ENCODE measurements at places on chromosomes 4 and X.

GRCh38 chrX:102950908-102951866 lies 14.1 kb downstream of the RAB40AL start:
- DNase-seq: peak; percentile 61

DNA sequence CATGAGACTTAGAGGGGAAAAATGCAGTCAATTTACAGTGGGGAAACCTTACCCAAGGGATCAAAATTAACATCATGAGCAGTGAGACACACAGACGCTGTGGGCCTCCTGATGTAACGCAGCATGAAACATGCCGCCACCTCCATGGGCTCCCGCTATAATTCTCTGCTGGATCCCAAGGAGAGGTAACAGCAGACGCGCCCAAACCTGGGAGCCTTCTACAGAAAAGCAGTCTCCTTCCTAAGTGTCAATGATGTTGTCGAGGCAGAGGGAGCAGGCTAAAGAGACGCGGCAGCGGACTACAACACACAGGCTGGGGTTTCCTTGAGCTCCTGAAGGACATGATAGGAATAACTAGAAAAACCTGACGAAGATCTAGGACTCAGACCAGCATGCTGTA lies 142.3 kb downstream of the AFAP1 start:
- DNase-seq: no peak

DNA sequence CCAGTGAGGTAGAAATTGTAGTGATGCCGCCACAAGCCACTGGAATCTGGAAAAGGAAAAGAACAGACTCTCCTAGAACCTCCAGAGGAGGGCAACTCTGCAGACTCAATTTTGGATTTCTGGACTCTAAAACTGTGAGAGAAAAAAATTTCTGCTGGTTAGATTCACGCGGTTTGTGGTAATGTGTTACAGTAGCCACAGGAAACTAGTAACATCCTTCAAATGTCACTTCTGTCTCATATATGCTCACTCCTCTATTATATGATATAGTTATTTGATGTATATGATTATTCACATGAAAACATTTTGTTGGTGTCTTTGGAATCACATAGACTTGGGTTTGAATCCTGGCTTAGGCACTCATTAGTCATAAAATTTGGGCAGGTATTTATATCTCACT lies 18.8 kb downstream of the LDOC1 start:
- DNase-seq: no peak

- no peak for DNase-seq
These were observed 87.6 kb downstream of the MRPL1 start for GRCh38 chr4:77950203-77950602.

GRCh38 chr4:10773010-10773409 lies 88.4 kb upstream of the CLNK start:
- DNase-seq: no peak

GRCh38 chrX:13131396-13132137 lies 87.1 kb upstream of the FAM9C start:
- DNase-seq: no peak

DNA sequence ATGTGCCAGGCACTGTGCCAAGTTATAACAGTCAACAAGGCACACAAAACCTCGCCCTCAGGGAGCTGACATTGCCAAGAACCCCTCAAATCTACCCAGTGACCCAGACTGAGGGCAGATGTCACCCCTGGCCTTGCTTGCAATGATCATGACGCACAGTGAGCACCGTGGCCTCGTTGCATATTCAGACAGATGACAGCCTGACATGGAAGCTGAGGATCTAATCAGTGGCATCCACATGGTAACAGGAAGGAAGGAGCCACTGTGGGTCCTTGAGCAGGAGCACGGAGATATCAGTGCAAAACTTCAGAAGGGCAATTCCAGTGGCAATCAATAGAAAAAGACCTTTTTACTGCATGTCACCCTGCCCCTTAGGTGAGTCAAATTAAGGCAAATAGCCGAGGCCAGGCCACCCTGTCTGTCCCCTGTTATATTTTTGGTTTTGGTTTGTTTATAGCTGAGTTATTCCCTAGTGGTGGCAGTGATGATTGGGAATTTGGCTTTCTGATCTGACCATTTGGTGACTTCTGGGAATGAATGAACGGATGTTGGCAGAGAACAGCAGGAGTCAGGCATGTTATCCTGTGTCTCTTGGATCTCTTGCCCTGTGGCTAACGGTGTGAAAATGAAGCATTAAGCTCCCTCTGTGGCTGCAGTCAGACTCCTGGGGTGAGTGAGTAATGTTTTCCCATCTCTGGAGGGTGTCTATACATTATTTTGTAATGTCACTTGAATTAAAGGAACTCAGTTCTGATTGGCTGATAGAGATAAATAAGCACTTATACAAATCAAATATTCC lies 20.4 kb downstream of the WDR13 start:
- no peak for DNase-seq

DNA sequence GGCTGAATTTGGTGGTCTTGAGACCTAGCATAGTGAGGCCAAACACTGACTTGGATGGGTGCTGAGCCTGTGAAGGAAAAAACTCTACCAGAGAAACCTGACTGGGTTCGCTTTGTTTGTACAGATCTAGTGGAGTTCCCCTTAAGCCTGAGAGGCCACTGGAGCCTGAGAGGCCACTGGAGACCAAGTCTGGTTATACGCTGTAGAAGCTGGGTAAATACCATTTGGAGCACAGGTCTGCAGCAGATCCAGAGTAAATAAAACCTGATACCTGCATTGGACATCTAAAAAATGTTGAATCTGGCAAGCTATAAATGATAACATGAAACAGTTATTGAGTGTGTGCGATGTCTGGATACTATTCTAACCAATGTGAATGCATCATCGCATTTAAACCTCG lies 104.3 kb upstream of the IGSF1 start:
- no peak for DNase-seq

DNA sequence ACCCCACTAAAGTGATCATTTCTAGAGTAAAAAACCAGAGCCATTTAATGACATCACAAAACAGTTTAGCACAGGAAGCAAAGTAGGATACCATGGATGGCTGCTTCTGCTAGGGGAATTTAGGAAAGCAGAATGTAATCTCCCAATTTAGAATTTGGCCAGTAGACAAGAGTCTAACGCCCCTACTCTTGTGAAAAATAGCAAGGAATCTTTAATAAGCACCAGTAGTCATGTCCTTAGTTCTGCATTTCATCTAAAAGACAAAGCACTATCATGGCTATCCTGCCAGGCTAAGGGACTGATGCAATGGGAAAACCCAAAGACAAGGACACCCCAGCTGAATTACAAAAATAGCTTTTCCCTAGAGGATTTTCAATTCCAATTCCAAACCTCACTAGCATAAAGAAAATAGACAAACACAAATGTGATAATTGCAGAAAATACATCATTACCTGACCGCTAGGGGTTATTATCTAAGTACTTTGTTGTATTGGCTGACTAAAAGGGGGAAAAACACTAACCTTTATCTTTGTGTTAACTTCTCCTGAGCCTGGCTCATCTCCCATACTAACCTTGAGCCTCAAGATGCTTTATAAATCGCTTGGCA lies 2.6 kb upstream of the AMMECR1 start:
- DNase-seq: no peak

DNA sequence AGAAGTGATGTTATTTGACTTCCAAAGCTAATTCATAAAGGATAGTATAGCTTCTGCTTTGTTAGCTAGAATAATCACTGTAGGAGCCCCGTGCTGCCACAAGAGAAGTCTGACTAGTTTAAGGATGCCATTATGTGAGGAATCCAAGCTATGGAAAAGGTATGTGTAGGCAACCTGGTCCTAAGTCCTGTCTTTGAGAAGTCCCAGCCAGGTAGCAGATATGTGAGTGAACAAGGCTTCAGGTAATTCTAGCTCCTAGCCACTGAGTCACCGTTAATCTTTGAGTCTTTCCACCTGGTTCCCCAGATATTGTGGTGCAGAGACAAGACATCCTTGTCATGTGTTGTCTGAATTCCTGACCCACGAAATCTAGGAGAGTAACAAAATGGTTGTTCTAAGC lies 55.5 kb downstream of the BMP3 start:
- no peak for DNase-seq

DNA sequence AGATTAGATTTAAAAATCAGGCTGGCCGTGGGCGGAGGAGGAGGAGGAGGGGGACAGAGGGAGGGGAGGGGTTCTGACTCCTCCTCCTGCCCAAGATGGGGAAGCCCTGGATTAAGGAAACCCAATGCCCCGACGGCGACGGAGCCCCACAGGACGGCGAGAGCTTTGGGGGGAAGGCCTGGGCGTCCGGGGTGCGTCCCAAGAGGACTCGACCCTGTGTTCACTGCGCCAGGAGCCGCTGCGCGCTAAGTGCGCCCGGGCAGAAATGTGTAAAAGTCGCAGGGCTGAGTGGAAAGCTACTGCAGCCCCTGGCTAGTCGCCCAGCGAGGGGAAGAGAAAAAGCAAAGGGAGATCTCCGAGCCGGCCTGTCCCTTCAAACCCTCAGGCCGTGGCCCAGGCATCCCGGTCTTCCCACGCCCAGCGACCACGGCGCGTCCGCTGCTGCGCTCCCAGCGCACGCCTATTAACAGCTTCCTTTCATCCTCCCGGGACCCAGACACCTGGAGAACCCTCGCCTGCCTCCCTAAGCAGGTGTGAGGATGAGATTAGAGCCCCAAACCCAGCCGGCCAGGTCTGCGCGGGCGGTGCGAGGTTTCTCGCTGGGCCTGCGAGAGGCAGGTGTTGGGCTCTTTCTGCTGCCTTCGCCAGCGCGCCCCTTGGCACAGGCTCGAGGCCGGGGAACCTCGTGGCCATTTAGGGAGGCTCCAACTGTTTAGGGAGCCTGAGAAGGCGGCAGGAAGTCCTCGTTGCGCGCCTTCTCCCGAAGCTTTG lies 1.4 kb upstream of the RPS6KA3 start:
- peak; percentile 5 for DNase-seq

GRCh38 chrX:76076124-76076523 lies 96.7 kb upstream of the PBDC1 start:
- DNase-seq: no peak

- no peak for DNase-seq
These were observed 18.0 kb downstream of the ARHGAP10 start for GRCh38 chr4:147749811-147750321.

- no peak for DNase-seq
These were observed 18.7 kb downstream of the SGMS2 start for GRCh38 chr4:107843391-107843790.

DNA sequence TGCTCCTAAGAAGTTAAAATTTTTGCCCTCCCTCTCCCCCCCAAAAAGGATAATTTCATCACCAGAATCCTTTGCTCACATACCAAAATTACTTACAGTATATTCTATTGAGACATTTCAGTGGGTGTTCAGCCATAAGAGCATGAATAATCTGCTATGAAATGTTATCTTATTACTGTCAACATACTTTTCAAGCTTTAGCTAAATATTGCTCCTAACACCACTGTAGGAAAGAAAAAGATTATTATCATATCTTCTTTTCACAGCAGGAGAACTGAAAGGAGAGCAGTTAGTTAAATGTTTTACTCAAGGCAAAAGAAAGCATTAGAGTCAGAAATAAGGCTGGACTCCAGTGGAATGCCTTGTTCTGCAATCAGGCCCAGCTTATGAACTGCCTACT lies 231.0 kb upstream of the GYPA start:
- no peak for DNase-seq

GRCh38 chrX:45749375-45749774 lies 548.7 kb upstream of the DIPK2B start:
- no peak for DNase-seq

- DNase-seq: no peak
These were observed 1.5 kb downstream of the LRPAP1 start for GRCh38 chr4:3530663-3531254.

GRCh38 chr4:78922207-78922606 lies 17.0 kb downstream of the PAQR3 start:
- no peak for DNase-seq

DNA sequence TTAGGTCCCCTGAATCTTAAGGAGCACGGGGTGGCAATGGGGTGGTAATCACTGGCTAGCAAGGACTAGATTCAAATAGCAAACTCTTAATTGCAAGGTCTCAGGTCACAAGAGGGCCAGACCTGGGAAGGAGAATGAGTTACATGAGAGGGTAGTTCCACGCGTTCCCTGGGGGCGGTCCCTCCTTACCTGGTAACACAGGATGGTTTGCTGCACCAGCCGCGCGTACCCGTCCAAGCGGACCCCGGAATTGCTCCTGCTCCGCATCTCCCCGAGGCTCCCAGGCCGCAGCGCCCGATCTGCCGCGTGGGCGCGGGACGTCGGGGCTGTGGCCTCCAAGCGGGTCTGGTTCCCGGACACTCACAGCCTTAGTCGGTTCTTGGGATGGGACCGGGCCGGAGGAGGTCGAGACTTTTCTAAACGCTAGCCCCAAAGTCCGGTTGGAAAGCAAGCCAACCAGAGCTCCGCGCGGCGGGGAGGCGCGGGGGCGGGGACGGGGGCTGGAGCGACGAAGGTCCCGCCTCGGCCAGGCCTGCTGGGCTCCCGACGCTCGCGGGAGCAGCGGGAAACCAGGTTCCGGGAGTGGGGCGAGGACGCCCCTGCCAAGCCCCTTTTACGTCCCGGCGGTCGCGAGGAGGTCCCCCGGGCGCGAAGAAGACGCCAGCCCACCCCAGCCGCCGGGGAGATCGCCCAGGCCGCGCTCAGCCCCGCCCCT lies at the start of gene PHKA2:
TSS of gene PHKA2 (minus strand) at position 449 of the 715 bp plus-strand sequence. CDS start at position 267, 182 bp downstream.
- peak; percentile 42 for DNase-seq

GRCh38 chr4:7294176-7294756 lies 101.9 kb downstream of the SORCS2 start:
- no peak for DNase-seq

- DNase-seq: no peak
These were observed 161.2 kb upstream of the WDFY3 start for GRCh38 chr4:85127653-85128052.

DNA sequence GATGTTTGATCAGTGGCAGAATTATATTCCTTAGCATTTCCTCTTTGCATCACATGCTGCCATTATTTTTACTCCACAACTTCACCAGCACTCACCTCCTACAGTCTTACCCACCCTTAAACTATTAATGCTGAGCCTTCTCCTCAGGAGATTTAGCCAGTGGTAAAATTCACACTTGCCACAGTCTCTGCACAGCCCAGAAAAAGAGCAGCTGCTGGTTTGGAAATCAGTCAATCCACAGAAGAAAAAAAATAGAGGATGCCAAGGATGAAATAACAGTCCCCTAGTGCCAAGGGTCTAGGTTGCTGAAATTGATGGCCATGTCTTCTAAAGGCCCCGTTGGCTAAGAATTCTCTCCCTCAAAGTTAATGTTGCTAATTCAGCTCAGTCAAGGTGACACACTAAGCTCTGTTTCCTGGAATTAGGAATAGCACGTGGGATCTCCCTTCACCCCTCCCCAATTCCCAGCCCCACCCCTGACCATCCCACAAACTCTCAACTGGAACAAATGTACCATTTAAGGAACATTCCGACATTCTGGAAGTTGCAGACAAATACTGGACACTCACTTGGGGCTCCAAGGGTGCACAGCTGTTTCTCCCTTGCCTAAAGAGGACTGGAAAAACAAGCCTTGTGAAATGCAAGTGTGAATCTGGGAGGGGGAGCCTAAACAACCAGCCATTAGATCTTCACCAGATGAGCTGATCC lies 5.7 kb downstream of the ATP1B4 start:
- DNase-seq: no peak

- no peak for DNase-seq
These were observed 36.0 kb downstream of the SORBS2 start for GRCh38 chr4:185775792-185776555.

Measured in activated CD4-positive, alpha-beta T cell treated with anti-CD3 and anti-CD28 coated beads, Interleukin-2, amount 50 U/mL, for 48 hours (primary cell).